ENCODE measurements at places on chromosomes 16 and 17.

DNA sequence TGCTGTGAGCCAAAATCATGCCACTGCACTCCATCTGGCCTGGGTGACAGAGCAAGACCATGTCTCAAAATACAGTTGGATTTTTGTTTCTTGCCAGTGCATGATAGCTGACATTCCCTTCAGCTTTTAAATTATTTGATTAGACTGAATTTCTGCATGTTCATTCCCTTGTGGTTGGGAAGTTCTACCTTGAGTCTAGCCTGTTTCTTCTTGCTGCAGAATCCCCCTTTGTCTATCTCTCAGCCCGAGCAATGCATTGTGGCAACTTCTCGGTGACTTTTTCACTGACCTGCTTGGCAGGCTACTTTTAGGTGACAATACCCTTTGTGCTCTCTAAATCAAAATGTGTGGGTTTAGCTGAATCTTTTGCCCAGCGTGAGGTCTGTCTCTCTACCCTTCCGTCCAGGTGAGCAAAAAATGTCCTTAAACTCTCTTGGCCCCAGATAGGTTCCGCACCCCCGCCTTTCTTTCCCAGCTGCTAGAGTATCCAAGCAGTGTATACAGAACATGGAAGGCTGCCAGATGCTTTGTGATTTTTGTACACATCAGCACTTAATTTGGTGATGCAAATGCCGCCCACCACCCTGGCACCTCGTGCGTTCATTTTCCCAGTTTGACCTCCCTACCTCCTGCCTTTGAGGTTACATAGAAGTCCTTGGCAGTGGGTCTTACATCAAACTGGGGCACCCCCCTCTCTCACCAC is 130.2 kb downstream of the ABCC6 start:
- no peak for DNase-seq

GRCh38 chr16:49575346-49576172 is 202.0 kb downstream of the C16orf78 start:
- no peak for DNase-seq

GRCh38 chr17:72090108-72090507 is 30.7 kb upstream of the SOX9 start:
- no peak for DNase-seq

- DNase-seq: peak; percentile 68
These were observed 480 bp upstream of the PROCA1 start for GRCh38 chr17:28712032-28712704.

GRCh38 chr17:73536700-73537605 is 107.3 kb downstream of the SDK2 start:
- no peak for DNase-seq

DNA sequence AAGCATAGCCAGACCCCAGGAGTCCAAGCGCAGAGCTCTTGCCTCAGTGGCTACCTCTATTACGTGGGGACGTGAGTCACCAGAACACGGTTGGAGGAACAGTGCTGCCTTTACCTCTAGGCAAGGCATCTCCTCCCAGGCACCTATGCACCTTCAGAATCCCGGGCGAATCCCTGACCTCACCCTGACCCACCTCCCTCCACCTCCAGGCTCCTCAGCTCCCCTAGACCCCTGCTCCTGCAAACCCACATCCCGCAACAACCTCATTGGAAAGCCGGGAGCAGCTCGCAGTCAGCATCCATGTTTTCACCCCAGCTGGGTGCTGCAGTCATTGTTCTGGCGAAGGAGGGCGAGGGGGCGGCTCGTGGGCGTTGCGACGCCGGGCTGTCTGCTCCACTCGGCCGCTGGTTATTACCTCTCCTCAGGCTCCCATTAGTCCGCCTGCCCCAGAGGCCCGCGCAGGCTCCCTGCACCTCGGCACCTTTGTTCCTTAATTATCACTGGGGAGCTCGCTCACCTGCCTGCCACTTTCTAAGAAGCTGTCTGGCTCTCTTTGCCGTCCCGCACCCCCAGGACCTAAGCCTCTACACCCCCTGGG is 24.6 kb upstream of the DLX4 start:
- DNase-seq: no peak

- peak; percentile 68 for DNase-seq
These were observed 55.9 kb upstream of the ADCY7 start for GRCh38 chr16:50210266-50211038.

DNA sequence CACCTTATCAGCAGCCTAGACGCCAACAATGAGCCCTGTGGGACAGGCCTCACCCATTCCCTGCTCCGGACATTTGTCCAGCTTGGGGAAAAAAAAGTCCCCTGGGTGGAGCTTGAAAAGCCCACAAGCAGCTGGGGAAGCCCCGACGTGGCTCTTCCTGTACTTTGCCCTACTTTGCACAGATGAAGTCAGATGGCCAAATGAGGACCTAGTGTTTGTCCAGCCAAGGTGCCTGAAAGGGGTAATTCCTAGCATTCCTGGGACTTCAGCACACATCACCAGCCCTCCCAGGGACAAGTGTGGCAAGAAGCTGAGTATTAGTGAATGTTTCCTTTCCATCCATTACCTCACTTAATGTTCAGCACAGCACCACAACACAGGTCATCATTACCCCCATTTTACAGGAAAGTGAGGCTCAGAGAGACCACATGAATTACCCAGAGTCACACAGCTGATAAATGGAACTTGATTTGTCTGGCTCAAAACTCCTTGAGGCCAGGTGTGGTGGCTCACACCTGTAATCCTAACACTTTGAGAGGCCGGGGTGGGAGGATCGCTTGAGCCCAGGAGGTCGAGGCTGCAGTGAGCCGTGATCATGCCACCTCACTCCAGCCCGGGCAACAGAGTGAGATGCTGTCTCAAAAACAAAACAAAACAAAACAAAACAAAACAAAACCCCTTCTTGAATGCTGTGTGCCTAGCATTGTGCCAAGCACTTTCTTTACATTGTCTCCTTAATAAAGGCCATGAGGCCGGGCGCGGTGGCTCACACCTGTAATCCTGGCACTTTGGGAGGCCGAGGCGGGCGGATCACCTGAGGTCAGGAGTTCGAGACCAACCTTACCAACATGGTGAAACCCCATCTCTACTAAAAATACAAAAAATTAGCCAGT is 19.9 kb upstream of the PLLP start:
- DNase-seq: no peak

GRCh38 chr16:72458035-72458434 is 286.1 kb upstream of the PMFBP1 start:
- no peak for DNase-seq

DNA sequence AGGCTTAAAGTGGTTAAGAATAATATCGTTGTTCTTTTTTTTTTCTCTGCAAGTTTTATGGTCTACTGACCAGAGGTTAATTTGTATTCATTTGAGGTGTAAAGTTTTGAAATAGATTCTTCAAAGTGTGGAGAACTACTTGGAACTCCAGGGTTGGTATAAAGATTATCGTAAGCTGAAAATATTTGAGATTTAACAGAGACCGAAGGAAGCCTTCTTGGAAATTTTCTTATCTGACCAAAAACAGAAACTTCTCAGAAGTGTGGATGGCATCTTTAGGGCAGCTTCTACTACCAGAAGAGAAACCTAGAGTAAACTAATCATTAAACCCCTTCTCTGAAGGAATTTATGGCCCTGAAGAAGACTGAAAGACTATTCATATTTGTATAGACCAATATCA is 206.8 kb upstream of the MON1B start:
- DNase-seq: no peak

DNA sequence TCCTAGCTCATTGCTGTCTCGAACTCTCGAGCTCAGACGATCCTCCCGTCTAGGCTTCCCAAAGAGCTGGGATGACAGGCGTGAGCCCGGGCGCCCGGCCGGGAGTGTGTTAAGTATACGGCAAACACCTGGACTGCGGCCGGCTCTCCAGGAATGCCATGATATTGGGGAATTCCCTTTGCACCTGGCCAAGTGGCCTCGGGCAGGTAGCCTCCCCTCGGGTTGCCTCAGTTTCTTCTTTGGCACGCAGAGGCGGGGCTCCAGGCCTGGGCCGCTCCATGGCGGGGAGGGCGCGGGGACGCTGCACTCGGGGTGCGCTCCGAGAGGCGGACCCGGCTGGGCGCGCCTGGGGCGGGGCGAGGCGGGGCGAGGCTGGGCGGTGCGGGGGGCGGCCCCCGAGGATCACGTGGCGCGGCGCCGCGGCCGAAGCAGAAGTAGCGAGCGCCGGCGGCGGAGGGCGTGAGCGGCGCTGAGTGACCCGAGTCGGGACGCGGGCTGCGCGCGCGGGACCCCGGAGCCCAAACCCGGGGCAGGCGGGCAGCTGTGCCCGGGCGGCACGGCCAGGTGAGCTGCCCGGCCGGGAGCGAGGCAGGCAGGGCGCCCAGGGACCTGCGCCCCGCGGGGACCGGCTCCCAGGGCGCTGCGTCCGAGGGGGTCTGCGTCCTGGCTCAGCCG is at the start of gene PLCG2:
TSS of gene PLCG2 (plus strand) at position 431 of the 675 bp plus-strand sequence. CDS start 6,699 bp downstream, outside the sequence.
- DNase-seq: peak; percentile 48

DNA sequence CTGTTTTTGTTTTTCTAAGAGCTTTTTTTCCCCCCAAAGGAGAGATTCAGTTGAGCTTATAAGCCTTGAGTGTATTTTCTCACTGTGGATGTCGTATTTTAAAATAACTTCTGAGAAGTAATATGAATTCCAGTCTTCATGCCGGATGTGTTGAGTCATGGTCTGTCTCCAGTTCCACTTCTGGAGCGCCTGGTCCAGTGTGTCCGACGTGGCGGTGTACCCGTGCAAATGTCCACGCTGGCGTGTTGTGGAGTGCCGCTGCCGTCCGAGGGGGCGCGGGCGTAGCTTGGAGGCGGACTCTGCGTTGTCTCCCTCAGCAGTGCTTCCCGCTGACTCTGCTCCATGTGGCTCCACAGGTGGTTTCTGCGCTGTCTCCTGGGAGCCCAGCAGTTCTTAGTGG is 60.9 kb upstream of the ZNF750 start:
- no peak for DNase-seq

DNA sequence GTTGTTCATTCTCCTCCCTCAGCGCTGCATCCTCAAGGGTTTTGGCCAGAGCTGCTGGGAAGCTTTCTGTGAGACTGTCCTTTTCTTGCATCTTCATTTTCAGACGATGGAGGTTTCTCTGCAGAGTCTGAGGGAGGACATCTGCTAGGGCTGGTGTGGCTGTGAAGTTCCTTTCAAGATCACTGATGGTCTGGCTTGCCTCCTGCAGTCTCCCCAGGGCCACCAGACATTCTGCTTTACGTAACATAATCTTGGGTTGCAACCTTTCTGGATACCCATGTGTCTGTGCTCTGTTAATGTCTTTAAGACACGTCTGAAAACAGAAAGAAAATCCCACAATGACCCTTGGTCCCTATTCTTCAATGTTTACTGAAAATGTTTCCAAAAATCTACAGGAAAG is 29.0 kb downstream of the SMYD4 start:
- DNase-seq: no peak

DNA sequence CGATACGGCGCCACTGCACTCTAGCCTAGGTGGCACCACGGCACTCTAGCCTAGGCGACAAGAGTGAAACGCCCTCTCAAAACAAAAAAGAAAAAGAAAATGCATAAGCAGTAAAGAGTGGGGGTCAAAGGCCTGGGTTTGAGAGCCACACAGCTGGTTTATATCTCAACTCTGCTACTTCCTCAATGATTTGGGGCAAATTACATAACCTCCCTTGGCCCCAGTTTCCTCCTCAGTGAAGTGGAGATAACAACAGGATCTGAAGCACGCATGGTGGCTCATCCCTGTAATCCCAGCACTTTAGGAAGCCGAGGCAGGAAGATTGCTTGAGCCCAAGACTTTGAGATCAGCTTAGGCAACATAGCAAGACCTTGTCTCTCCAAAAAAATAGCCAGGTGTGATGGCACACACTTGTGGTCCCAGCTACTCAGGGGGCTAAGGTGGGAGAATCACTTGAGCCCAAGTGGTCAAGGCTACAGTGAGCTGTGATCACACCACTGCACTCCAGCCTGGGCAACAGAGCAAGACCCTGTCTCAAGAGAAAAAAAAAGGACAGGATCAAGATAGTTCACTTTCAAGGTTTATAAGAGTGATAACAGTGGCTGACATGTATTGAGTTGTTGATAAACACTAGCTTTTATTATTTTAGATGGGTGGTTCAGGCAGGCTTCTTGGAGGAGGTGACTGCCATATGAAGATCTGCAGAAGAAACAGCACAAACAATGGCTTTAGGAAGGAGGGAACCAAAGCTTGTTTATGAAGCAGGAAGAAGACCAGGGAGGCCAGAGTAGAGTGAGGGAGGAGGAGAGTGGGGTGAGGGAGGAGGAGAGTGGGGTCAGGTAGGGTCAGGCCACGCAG is 8.5 kb upstream of the COG1 start:
- DNase-seq: no peak

GRCh38 chr16:68658974-68659360 is 13.9 kb downstream of the CDH3 start:
- DNase-seq: no peak

- DNase-seq: no peak
These were observed 59.4 kb downstream of the EFCAB5 start for GRCh38 chr17:30000755-30001257.

DNA sequence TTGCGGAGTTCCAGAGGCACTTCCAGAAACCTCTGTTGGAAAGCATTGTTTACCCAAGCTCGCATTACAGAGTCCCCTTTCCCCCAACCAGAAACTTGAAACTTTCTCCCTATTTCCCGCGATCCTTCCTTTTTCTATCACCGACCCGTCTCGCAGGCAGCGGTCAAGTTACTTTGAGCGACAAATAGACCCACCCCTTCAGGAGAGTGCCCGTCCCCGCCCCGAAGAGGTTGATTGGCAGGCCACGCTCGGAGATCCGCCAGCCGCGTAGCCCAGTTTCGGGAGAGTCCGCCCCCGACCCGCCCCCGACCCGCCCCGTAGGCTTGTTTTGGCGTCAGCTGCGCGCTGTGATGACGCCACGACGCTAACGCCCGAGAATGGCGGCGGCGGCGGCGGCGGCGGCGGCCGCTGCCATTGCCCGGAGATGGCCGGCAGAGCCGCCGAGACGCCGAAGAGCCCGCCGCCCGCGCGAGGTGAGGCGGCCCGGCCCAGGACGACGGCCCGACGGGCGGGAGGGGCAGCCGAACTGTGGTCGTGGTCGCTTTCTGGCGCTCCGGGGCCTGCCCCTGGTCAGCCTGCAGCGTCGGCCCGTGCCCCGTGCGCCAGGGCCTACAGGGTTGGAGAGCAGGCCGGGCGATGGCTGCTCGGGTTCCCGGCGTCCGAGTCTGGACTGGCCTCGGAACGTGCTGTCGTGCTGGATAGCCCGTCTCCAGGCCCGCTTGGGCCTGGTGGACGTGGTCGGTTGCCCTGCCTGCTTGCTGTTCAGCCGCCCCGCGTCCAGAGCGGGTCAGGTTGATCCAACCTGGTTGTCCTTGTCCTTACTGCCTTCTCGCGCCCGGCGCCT is at the start of gene PSKH1:
TSS of gene PSKH1 (plus strand) at position 356 of the 844 bp plus-strand sequence. CDS start 15,496 bp downstream, outside the sequence.
- peak; percentile 94 for DNase-seq
